ENCODE measurements at places on chromosomes 12 and 14. TPM values are rescaled to one million over a fixed set of nuclear protein-coding genes. Genes with fewer than 3 reads are reported as not detected.

The SCN8A gene
- total RNA-seq = 1.3 TPM

GRCh38 chr14:51430633-51431032, 190.6 kb downstream of the TMX1 start:
- H3K4me1 ChIP-seq = no peaks in the 10 kb centered on the region
- no peaks in the 10 kb centered on the region for H3K36me3 ChIP-seq
- no peak for DNase-seq
- H3K27ac ChIP-seq = no peak overlapping the region

The PLA2G1B gene
- total RNA-seq = not detected

GRCh38 chr14:88559852-88560251, 3.0 kb upstream of the ZC3H14 start:
- peaks cover 42% of the 10 kb centered on the region for H3K27me3 ChIP-seq
- no peak overlapping the region for H3K4me3 ChIP-seq
- H3K27ac ChIP-seq = no peak overlapping the region
- no peak for DNase-seq
- peaks cover 5% of the 10 kb centered on the region for H3K36me3 ChIP-seq
- H3K4me1 ChIP-seq = peaks cover 48% of the 10 kb centered on the region

The RFLNA gene
- total RNA-seq = not detected

GRCh38 chr12:103986829-103987228, 21.2 kb downstream of the TDG start:
- no peaks in the 10 kb centered on the region for H3K4me1 ChIP-seq
- DNase-seq = no peak
- H3K27me3 ChIP-seq = no peaks in the 10 kb centered on the region
- H3K36me3 ChIP-seq = peaks cover 20% of the 10 kb centered on the region

DNA sequence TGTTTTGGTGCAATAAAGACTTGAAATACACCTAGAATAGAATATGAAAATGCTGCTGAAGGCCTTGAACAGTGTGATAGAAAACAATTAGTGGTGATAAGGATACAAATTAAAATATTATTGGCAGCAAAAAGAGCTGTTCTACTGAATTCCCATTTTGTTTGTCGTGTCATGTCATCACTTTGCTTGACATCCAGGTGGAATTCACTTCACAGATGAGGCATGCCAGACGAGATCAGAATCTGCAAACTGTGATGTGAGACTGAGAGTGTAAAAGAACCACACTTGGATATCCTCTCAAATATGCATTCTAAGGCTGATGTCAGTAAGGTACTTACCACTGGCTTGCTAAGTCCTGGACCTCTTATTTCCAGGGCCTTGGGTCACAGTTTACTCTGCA, 635.1 kb upstream of the STXBP6 start:
- no peak overlapping the region for H3K4me3 ChIP-seq
- H3K36me3 ChIP-seq = no peaks in the 10 kb centered on the region
- no peak overlapping the region for H3K27ac ChIP-seq
- no peaks in the 10 kb centered on the region for H3K27me3 ChIP-seq
- no peaks in the 10 kb centered on the region for H3K4me1 ChIP-seq

The B4GALNT3 gene
- 0.37 TPM for total RNA-seq

The IL31 gene
- not detected for total RNA-seq

- DNase-seq = no peak
- no peak overlapping the region for H3K4me3 ChIP-seq
- no peak overlapping the region for H3K27ac ChIP-seq
- no peaks in the 10 kb centered on the region for H3K4me1 ChIP-seq
- no peaks in the 10 kb centered on the region for H3K36me3 ChIP-seq
Observed at GRCh38 chr12:15151161-15152091, 69.8 kb downstream of the RERG start.

The CEBPE gene
- total RNA-seq = 0.79 TPM

The RNFT2 gene
- 8.6 TPM for total RNA-seq

The POTEM gene
- total RNA-seq = not detected

DNA sequence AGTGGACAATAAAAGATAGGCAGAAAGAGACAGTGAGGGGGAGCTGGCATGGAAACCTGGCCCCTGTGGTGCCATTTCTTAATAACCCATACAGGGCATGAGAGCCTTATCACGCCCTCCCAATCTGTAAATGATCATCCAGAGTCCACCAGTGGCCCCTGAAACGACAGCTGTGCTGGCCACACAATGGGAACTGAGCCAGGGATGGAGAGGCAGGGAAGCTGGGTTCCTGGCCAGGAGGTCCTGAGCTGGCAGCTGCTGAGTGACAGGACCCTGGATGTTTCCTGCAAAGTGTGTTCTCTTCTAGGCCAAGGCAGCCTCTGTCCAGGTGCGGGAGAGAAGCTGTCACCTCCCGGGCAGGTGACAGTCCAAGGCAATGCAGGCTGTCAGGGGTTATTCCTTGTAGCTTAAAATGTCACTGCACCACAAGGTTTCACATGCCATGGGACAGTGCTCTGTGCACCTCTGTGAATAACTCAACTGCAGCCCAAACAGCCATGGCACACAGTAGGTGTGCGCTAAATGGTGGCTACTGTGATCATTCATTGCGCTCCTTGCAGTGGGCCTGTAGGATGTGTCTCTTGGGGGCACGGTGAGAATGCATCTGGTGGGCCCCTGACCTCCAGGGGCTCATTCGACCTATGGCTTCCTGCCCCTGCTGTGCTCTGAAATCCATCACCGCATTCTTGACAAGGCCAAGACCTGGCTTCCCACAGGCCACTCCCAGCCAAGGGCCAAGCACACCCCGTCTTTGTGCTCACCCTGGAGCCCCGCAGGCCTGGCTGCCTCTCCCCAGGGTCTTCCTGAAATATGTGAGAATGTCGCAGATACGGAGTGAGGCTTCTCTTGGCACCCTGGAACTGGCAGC, 46.3 kb upstream of the BCL11B start:
- no peak for DNase-seq
- H3K27me3 ChIP-seq = peaks cover 4% of the 10 kb centered on the region
- H3K4me1 ChIP-seq = peaks cover 22% of the 10 kb centered on the region
- no peak overlapping the region for H3K27ac ChIP-seq
- no peaks in the 10 kb centered on the region for H3K36me3 ChIP-seq

GRCh38 chr14:81625343-81625742, 91.7 kb upstream of the SEL1L start:
- H3K27me3 ChIP-seq = no peaks in the 10 kb centered on the region
- no peaks in the 10 kb centered on the region for H3K36me3 ChIP-seq
- no peak overlapping the region for H3K4me3 ChIP-seq
- no peaks in the 10 kb centered on the region for H3K4me1 ChIP-seq
- no peak for DNase-seq

Measured in activated CD8-positive, alpha-beta memory T cell treated with anti-CD3 and anti-CD28 coated beads, Interleukin-2, amount 10 ng/mL, durations not matched to agents 7 days and 5 days (primary cell).